Activated T-cell treated with anti-CD3 and anti-CD28 coated beads for 24 hours (primary cell): ENCODE measurements at places on chromosomes 16 and 17.

- no peak for DNase-seq
These were observed 31.7 kb upstream of the DHX40 start for GRCh38 chr17:59533694-59534093.

DNA sequence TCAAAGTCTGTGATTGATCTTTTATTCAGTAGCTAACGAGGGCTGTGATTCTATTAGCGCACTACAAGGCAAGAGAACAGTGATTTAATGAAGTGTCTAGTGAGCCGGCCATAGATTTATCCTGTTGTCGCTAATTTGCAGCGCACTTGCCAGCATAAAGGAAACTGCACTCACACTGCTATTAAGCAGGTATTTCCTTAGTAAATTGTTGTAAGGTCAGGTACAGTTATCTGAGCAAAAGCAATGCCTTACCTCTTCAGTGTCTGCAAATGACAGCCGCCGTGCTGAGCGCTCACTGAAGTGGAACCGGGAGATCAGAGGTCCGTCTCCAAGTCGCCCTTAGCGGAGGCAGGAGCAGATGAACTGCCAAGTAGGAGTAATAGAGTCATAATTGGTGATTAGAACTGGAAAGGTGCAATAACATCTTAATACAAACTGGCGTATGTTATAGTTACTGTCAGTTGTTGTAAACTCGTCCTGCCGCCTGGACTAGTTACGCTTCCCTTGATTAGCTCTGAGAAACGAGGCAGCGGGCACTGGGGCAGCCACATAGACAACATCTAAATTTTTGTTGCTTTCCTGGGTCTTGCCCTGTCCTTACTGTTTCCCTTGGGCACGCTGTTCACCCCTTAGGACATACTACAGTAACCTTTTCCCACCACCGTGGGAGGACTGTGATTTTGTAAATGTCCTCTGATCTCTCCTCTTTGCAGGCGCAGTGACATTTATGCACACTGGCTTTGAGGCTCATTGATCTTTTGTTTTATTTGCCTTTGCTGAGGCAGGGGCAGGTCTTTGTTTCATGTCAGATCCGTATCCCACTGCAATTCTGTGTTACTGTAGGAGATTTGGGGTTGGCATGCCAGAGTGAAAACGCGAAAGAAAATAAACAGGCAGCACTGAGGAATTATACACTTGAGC lies 363.1 kb downstream of the WWOX start:
- no peak for DNase-seq

GRCh38 chr17:16950488-16950887 lies 21.4 kb downstream of the TNFRSF13B start:
- DNase-seq = no peak

- no peak for DNase-seq
These were observed 39.2 kb upstream of the SKAP1 start for GRCh38 chr17:48469227-48469626.

GRCh38 chr17:33602981-33603380 lies 309.9 kb upstream of the ASIC2 start:
- DNase-seq = no peak

GRCh38 chr17:47197821-47198220 lies 8.7 kb upstream of the CDC27 start:
- no peak for DNase-seq

- no peak for DNase-seq
These were observed 1109.7 kb downstream of the CDH11 start for GRCh38 chr16:64012166-64012565.

DNA sequence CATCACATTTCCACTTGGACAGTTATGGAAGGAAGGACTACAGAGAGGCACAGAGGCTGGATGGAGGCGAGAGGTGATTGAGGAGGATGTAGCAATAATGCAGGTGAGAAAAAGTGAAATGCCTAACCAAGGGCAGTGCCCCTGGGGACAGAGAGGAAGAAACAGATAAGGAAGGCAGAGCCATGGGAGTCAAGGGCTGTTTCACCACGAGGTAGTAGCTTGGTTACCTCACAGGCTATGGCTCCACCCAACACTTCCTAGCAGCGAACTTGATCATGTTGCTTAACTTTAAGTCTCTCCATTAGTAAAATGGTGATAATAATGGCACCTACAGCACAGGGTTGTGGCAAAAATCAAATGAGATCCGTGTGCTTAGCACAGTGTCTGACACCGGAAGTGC lies 83.9 kb downstream of the YPEL2 start:
- DNase-seq = no peak
